Stimulated activated CD4-positive, alpha-beta T cell treated with anti-CD3 and anti-CD28 coated beads, Interleukin-1b, Interleukin-23, amount 100 ng/mL, for 1 hour (primary cell): ENCODE measurements at places on chromosomes 3 and 15.
A peak's percentile ranks its signal among the peaks of the same experiment; 100 is the strongest.

DNA sequence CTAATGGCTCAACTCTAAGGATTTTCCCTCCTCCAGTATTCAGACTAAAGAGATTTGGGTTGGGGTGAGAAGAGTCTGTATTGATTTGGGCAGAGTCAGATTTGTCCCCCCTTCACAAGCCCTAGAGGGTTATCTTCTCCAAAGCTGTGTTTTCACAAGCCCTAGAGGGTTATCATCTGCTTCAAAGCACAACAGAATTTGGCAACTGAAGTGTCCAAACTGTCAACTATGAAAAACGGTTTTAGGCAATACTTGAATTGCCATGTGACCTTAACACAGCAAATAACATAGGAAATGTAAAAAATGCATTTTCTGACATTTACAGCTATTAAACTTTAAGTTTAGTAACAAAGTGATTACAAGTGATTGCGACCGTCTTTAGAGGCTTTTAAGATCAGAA lies 119.9 kb downstream of the IMPG2 start:
- DNase-seq: no peak

- DNase-seq: no peak
Measured at GRCh38 chr15:90338532-90338931, 13.6 kb upstream of the ZNF774 start.

DNA sequence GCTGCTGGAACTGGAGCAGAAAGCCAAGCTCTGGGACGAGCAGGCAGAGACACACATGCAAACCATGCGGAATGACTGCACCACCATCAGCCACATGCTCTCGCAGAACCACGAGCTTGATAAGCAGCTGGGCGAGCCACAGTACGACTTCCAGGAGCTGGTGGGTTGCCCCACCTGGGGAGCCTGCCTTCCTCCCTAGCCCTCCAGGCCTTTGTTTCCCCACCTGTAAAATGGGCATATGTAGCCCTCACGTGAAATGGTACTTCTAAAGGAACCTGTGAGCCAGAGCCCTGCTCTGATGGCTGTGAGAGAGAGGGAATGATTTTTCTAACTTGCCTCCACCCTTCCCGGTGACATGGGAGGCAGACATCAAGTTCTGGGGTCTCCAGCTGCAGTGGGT lies 44.6 kb upstream of the GOLGA6B start:
- DNase-seq: no peak

DNA sequence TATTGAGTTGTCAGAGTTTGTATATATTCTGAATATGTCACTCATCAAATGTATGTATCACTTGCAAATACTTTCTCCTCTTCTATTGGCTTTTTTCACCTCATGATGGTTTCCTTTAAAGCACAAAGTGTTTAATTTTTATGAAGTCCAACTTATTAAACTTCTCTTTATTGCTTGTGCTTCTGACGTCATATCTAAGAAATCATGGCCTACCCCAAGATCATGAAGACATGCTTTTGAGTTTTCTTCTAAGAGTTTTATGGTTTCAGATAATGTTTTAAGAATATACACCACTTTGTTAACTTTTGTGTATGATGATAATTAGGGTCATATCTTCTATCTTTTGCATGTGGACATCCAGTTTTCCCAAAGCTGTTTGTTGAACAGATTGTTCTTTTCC lies 417.2 kb upstream of the ATP10A start:
- DNase-seq: no peak

GRCh38 chr15:65323071-65323511 lies 18.6 kb downstream of the RNU5B-1 start:
- no peak for DNase-seq

DNA sequence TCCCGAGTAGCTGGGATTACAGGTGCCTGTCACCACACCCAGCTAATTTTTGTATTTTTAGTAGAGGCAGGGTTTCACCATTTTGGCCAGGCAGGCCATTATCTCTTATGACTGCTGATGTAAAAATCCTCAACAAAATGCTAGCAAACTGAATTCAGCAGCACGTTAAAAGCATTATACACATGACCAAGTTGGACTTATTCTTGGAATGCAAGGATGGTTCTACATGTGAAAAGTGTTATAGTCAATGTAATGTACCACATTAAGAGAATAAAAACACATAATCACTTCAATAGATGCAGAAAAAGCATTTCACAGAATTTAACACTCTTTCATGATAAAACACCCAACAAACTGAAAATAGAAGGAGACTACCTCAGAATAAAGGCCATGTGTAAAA lies 20.2 kb downstream of the RNF13 start:
- DNase-seq: no peak

GRCh38 chr3:150391161-150391560 lies 16.9 kb upstream of the TSC22D2 start:
- DNase-seq: no peak

GRCh38 chr15:57685306-57686095 lies 21.0 kb upstream of the POLR2M start:
- no peak for DNase-seq

DNA sequence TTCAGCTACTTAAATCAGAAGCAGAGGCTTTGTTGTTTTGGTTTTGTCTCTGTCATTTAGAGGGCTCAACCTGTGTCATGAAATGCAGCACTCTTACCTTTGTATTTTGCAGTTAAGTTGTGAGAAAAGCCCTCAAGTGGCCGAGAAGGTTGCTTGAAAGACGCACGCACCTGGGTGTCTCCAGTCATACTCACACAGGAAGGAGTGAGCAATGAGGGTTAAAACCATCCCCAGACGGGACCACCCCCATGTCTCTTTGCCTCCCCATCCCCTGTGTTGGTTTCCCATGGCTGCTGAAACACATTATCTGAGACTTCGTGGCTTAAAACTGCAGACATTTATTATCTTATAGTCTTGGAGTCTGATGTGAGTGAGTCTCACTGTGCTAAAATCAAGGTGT lies 376.1 kb upstream of the CFAP20DC start:
- DNase-seq: peak; percentile 10

DNA sequence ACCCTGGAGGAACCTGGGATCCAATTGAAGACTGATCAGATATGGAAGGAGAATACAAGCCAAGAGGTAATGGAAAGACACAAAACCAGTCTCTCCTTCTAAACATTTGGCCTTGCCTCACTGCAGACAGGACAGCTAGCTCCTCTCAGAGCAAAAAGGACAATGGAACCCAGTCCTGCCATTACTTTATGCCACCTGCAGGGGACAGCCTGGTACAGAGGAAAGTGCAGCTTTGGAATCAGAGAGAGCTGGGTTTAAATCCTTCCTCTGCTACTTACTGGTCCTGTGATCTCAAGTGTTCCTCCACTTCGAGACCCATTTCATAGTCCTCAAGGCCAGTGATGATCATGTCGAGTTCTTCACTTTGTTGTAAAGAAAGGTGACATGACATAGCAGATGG lies 159.4 kb upstream of the SMAD3 start:
- DNase-seq: no peak

- DNase-seq: no peak
Measured at GRCh38 chr3:71707595-71707994, 17.6 kb downstream of the EIF4E3 start.

- no peak for DNase-seq
Measured at GRCh38 chr15:99564221-99565048, 1.3 kb upstream of the MEF2A start.

- no peak for DNase-seq
Measured at GRCh38 chr3:122615303-122615702, 37.9 kb downstream of the PARP15 start.

DNA sequence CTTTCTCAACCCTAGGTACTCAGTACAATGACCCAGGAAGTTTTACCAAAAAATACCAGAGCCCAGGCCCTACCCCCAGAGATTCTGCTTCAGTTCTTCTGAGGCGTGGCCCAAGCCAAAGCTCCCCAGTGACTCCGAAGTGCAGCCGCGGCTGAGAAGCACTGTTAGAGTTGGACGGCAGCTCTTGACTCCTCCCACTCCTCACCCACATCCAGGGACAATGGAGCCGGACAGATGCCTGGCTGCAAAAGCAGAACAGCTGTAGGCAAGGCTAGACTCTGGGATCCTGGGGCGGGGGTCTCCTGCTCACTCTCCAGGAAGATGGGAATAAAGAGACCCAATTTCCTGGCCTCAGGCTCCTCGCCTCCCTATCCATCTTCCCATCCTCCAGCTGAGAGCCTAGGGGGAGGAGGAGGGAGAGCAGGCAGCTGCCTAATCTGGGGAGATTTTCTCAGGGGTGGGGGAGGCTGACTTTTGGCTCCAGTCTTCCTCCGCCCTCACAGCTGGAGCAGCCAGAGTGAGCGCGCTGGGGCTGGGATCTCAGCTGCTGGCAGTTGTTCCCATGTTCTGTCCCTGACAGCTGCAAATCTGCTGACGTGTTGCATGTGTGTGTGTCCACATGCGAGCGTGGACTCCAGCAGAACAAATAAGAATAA lies 223.8 kb downstream of the OPA1 start:
- no peak for DNase-seq

- no peak for DNase-seq
Measured at GRCh38 chr15:62909257-62909656, 133.3 kb upstream of the TPM1 start.

DNA sequence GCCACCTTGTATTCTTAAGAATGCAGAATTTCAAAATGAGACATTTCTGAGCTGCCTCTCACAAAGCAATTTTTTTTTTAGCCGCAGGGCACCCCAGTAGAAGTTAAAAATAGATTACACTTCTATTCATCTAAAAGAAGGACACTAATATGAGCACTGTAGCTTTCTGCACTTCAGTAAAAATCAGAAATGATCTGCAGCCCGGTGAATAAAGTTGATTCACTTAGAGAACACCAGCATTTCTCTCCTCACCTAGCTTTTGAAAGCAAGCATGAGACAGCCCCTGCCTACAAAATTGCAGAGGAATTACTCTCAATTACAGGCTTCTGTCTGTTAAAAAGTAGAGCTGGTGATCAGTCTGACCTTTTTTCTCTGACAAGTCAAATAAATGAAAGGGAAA lies 1062.4 kb downstream of the FHIT start:
- no peak for DNase-seq
